Epithelial cell of alveolus of lung (primary cell): ENCODE measurements at places on chromosomes 16 and 17. TPM values are rescaled to one million over a fixed set of nuclear protein-coding genes. Genes with fewer than 3 reads are reported as not detected.

Gene OR3A2
- total RNA-seq, result 0.13 TPM in 1 of 2 replicates, not detected in the other

Gene CDH3
- 6.2 and 23.1 TPM in 2 replicates for total RNA-seq

Gene CDC42EP4
- 51.2 and 68.2 TPM in 2 replicates for total RNA-seq

Gene CHP2
- not detected in 2 replicates for total RNA-seq
